Activated effector memory CD4-positive, alpha-beta T cell treated with anti-CD3 and anti-CD28 coated beads, Interleukin-2, amount 50 U/mL, for 16 hours (primary cell): ENCODE measurements at places on chromosomes 7 and 10.

GRCh38 chr7:99112097-99112496 is 31.8 kb downstream of the SMURF1 start:
- no peak for DNase-seq

DNA sequence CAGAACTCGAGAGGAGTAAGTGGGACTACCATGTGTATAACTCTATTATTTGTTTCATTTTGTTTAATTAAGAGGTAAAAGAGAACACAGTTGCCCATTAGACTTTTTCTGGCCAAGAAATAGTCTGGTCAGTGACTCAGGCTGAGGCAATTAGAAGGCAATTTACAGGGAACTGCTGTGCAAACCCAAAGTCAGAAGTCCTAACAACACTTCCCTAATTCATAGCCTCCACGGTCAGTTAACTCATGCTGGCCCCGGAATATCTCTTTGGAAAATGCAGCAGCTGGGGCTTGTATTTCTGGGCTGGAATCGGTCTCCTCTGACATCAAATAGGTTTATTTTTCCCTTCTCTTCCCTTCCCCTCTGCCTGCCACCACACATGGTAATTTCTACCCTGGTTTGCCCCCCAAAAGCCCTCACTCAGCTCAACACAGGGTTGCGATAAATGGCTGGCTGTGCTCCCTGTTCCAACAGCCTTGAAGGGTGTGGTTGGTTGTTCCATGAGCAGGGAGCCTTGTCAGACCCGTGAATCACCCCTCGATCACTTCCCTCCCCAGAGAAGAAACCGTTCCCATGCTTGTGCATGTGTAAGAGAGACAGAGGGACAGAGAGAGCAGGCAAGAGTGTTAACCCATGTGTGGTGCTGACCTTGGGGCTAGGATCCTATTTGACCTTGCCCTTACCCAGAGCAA is 5.3 kb downstream of the SH3PXD2A start:
- DNase-seq, result no peak

GRCh38 chr10:27743012-27743876 is 2.4 kb downstream of the MKX start:
- DNase-seq, result peak; percentile 72

DNA sequence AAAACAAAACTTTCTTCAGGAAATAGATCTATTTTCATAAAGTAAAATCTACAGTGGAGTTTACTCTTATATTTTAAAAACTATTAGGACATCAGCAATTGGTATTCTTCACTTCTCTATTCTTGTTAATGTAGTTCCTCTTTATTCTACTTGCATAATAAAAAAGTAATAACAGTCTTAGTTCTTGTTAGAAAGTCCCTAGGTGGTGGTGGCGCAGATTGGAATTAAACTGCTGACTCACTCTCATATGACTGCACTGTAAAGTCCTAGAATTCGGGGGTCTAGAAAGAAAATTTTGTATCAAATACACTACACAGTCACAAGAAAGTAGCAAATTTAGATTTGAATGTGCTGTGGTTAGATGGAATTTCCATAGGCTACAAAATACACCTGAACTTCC is 44.6 kb upstream of the TES start:
- DNase-seq, result no peak

GRCh38 chr7:151769188-151769821 is 107.6 kb downstream of the PRKAG2 start:
- DNase-seq, result peak; percentile 71

DNA sequence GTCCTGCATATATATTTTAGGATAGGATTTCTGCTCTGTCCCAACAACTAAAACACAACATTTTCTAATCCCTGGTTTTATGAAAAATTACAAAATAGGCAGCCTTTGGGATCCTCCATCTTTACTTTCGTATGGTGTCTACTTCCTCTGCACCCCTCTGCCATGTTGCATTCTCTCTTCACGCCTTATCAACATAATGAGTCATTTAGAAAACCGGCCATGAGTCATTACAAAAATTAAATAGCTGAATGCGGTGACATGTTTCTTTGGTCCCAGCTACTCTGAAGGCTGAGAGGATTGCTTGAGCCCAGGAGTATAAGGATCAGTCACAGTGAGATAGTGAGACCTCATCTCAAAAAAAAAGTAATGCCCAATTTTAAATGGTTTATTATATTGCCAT is 148.1 kb upstream of the CELF2 start:
- no peak for DNase-seq

DNA sequence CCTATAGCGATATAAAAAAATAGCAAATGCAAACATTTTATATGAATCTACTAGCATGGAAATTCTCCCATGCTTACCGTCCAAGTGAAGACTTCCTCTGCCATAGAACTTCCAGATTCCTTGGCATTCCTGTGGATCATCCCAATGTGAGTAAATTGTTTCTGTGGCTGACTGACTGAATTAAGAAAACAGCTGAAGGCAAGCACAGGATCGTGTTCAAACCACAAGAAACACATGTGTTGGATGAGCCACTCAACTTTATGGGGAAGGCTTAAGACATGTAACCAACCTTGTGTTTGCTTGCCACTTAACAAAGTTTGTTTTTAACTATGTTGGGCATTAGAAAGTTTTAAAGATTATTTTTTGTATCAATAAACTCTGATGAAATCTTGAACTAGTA is 2.6 kb upstream of the MYPN start:
- no peak for DNase-seq

DNA sequence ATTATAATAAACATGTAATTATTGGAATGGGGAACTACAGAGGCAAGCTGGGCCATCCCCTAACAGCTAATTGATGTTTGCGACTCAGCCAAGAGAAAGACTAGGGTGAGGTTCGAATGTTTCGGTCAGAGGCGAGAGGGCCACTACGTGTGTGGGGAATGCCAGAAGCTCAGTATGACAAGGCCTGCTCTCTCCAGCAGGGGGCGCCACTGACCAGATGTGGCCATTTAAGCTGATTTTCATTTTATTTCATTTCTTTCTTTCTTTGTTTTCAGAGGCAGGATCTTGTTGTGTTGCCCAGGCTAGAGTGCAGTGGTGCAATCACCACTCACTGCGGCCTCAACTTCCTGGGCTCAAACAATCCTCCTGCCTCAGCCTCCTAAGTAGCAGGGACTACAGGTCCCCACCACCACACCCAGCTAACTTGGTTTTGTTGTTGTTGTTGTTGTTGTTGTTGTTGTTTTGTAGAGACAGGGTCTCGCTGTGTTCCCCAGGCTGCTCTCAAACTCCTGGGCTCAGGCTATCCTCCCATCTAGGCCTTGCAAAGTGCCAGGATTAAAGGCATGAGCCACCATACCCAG is 38.1 kb downstream of the TMEM130 start:
- DNase-seq, result peak; percentile 81

DNA sequence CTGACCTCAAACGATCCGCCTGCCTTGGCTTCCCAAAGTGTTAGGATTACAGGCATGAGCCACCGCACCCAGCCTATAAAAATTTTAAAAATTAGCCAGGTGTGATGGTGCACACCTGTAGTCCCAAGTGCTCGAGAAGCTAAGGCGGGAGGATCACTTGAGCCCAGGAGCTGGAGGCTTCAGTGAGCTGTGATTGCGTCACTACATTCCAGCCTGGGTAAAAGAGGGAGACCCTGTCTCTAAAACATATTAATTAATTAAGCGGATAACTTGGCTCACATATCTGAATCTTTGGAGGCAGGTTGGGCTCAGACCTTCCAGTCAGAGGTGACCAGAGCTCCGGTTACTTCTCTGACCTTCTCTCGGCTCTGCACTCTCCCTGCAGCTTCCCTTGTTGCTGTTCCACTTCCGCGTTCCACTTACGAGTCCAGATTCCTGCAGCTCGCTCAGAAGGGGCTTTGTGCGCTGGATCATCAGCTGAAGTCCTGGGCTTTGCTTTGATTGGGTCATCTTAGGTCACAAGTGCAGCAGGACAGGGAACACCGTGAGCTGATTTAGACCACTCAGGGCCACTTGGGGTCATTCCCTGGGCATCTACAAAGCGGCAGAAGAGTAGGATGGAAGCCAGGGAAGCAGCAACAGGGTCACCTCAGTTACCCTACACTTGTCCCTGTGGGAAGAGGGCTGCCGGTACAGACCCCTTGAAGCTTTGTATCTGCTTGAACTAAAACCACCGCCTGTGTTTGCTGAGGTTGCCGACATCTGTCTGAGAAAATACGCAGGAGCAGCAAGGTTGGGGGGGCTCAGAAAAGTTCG is 2.0 kb upstream of the ARPC1B start:
- DNase-seq, result no peak

DNA sequence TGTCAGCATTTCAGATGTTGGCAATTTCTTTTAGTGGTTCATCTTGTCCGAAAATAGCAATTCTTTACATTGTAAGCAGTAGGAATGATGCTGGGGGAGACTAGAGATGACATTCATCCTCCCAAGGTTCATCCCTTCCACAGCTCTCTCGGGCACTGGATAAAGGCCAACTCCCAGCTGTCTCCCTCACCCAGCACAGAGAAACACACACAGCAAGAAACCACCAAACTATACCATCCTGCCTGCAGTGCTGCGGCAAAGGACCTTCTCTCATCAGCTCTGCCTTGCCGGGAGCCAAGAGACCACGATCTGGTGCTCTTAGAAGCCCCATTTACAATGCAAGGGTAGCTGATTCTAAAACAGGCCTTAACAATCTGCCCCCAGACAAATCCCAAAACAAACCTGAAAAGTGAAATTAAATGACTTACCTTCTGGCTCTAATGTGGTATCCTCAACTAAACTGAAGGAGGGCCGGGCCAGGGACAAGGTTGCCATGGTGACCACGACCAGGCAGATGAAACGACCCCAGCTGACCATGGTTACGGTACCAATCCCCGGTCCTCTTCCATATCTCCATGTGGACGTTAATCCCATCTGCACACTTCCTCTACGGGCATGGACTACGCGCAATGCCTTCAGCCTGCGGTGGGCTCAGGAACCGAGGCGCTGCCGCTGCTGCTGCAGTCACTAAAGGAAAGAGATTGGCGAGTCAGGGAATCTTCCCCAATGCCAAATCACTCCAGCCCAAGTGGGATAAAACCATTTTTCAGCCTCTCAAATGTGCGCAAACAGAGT is 4.8 kb downstream of the FGFR2 start:
- no peak for DNase-seq

DNA sequence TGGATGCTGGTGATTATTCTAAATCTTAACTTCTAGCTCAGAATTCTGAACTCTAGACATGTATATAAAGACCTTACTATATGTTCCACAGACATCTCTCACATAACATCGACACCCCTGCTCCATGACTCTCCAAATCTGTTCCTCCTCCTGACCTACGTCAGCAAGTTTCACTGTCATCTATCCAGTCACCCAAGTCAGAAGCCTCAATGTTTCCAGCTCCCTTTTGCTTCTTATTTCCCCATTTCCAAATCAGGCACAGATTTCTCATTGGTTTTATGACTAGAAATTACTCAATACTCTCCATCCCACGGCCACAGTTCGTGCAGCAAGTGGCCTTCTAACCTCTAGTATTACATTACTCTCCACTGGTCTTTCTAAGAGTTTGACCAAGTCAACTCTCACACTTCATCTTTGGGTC is 28.5 kb downstream of the EPC1 start:
- DNase-seq, result no peak

DNA sequence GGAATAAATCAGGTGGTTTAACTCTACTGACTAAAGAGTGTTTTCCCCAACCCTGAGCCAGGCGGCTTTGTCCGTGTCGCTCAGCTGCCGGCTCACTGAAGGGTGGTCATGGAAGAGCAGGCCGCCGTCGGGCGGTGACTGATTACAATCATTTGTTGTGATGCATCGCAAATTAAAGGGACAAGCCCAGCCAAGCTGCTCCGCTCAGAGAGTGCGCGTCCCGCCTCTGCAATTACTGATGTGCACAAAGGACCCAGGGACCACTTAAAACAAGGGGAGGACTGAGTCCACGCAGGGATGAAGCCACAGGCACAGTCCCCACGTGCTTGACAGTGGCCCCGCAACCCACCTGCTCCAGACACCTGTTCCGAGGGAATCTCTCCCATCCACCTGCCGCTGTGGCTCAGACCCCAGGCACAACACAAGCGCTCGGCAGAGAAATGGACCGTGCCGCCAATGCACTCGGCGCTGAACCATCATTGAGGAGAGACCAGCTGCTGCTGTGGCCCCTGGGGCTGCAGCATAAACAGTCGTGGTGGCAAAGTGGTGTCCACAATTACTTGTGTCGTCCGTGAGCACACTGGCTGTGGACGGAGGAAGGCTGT is 526.5 kb downstream of the PTPRN2 start:
- no peak for DNase-seq

DNA sequence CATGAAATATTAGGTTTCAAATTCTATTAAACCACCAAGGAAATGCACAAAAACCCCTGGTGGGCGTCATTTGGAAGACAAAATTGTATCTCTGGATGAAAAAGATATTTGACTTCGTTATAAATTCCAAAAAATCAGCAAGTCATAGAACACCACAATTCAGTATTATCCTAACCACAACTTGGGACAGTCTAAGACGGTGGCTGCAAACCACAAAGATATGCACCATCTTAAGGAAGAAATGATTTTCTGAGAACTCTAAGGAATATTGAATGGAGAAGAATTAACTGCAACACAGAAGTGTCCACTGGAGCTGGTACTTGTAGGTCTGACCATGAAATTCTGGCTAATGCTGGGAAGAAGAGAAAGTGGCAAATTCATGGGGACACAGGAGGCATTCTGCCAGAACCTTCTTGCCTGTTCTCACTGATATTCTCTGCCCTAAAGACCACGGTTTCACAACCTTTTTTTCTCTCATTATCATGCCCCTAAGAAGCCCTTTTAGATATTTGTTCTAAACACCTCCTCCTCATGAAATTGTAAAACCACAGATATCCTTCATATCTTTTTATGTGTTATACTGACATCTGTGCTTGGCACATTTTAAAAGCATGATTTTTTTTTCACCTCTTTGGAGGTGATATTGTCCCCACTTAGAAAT is 92.9 kb downstream of the SFMBT2 start:
- DNase-seq, result no peak

DNA sequence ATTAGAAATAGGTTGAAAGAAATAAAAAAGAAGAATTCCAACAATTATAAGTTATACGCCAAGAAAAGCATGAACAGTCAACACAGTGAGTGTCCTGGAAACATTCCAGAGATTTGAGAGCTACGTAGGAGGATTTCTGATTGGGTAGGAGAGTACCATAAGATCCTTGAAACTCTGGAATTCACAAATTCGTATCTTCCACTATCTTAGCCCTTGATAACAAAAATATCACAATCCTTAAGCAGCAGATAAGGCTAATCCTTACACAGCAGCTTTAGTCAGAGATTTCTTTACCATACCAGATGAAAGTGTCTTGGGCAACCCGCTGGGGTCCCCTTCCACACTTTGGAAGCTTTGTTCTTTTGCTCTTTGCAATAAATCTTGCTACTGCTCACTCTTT is 8.2 kb downstream of the TPK1 start:
- DNase-seq, result no peak

DNA sequence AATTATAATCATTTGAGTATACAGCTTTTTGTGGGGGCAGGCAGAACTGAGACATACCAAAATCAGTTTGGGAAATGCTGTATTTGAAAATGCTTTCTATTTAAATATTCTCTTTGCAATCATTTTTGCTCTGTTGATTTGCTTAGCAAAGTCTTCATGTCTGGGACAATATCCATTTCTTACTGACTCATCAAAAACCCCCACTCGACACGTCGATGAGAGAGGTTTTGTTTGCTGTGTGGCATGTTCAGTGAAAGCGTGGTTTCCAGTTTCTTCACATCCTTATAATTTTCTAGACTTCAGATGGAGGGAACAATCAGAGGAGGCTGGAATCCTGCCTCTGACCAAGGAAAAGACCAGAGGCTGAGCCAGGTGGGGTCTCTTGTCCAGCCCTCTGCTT is 28.9 kb downstream of the HTRA1 start:
- DNase-seq, result no peak

- no peak for DNase-seq
These were observed 27.4 kb downstream of the SCART1 start for GRCh38 chr10:133481086-133481643.

GRCh38 chr10:126465771-126466170 is 77.5 kb upstream of the ADAM12 start:
- no peak for DNase-seq
